HFF-Myc (cell line): ENCODE measurements at places on chromosomes 7 and 10.

DNA sequence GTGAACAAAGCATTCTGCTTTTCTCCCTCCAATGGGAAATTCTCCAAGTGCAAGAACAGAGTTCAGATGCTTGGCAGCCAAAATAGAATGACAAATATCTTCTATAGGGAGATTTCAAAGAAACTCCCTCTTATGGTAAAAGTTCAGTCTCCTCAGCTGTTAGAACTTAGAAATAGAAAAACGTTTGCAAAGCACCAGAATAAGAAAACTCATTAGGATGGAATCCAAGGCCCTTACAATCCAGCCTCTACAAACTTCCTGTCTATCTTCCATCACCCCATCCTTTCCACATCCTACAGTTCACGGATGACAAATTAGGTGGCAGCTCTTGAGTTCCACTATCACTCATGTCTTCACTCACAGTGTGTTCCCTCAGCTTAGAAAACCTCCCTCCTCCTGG is 25.7 kb downstream of the FAM13C start:
- no peak for DNase-seq

DNA sequence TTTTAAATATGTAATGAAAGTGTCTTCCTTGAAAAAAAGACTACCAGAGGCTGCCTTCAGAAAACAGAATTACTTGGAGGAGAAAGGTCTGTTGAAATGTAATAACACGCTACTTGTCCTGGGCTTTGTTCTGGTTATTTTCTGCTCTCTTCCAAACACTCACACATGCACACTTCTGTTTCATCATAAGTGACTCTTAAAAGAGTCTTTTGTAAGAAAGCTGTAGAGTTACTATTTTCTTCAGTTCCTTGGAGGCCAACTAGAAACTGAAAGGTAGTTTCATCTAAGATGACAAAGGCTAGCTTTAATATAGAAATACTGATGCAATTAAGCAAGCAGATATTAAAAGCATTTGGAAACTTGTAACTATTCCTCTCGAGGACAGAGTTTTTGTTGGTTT is 39.1 kb downstream of the TASOR2 start:
- DNase-seq, result no peak

DNA sequence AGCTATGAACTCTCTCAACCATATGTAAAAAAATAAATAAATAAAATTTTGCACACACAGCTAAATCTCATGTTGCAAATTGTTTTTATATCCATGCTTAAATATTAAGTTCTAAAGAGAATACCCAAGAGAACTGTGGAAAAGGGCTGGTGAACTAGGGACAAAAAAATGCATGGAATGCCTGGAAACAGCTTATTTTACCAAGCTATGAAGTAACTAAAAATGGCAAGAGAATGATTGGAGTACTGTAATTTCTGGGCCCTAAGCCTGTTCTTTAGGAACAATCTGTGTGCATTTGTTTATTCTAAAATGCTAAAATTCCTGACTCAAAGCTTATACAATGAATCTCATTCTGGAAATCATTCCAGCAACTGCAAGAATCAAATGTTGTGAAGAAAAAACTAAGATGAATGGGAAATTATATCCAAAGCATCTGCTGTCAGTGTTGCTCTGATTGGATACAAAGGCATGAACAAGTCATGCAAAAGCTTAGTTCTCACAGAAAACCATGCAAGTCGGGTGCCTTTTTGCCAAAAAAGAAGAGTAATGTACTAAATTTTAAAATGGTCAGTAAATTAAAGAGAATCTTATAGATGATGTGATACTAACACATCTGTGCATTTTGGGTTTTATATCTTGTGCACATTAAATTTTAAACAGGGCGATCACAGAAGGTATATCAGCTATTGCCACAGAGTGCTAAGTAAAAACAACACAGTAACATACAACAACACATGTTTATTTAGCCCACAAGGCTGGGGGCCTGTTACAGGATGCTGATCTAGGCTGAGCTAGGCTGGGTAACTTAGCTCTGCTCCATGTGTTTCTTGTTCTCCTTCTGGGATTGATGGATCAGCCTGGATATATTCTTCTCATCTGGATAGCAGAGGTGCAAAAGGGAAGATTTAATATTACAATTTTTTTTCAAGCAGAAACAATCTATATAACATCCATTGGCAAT is 453.5 kb upstream of the SEMA3A start:
- peak; percentile 42 for DNase-seq

- no peak for DNase-seq
Measured at GRCh38 chr7:119177863-119178262, 953.4 kb downstream of the ANKRD7 start.

- peak; percentile 62 for DNase-seq
Measured at GRCh38 chr10:122152544-122152943, 118.6 kb upstream of the BTBD16 start.

GRCh38 chr7:66591799-66592596 is 36.7 kb upstream of the KCTD7 start:
- DNase-seq, result peak; percentile 58

DNA sequence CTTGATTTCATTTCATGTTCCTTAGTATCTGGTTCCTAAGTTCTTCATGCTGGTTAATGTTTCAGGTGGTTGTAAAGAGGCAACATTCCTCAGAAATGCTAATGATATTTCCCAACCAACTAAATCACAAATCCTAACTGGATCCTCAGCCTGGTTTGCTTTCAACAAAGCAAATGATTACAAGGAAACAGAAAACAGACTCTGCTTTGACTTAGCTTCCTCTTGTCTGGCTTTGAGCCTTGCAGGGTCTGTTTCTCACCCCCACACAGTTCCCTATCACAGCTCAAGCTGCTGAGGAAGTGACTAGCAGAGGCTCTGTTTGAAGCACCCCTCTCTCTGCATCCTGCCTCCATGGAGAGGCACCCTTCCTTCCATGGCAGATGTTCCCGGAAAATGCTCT is 130.2 kb upstream of the CTTNBP2 start:
- no peak for DNase-seq

GRCh38 chr7:4202954-4203353 is 479.1 kb upstream of the FOXK1 start:
- DNase-seq, result no peak

DNA sequence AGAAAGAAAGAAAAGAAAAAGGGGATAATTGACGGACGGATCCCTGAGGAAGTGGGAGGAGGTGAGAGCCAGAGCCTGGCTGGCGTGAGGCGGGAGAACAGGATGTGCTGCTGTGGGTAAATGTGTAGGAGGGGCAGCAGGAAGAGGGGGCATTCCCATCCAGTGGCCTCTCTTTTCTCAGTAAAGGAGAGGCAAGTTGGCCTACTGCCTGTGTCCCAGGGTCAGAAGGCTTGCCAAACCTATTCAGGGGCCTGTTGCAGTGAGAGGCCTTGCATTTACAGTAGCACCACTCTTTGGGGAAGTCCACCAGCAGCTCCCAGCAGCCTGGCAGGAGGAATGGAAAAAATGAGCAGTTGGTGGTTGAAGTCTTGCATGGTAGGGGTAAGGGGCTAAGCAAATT is 26.6 kb upstream of the ASCC1 start:
- no peak for DNase-seq

DNA sequence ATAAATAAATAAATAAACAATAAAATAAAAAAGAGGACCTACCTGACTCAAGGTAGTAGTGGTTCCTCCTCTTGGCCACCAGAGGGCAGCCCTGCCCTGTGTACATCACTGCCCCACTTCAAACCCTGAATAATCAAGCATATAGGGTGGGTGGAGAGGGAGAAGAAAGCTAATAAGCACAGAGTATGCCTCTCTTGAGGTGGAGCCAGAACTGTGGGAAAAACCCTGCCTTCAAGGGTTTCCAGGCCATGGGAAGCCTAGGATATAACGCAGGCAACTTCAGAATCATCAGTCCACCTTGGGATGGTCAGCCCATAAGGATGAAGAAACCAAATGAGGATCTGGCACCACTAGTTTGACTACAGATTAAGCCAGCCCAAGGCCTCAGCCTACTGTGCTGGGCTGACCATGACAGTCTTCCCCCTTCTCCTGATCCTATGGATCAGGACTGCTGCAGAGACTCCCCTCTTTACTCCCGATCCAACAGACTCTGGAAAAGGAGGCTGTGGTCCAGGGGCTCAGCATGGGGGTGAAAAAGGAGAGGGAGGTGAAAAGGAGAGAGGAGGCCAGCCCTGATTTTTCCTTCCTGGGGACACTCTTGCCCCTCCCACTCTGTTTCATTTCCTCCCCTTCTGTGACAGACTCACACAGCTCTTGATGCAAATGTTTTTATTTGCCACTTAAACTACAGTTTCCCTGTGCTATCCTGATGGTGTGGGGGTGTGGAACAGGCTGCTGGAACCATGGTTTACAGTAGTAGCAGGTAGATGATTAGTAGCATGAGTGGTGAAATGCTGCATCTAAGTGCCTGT is 10.1 kb downstream of the AVPI1 start:
- DNase-seq, result no peak

- no peak for DNase-seq
Measured at GRCh38 chr10:42801135-42801534, 18.5 kb downstream of the BMS1 start.

- DNase-seq, result no peak
Measured at GRCh38 chr10:102538811-102539210, 35.0 kb downstream of the SUFU start.

DNA sequence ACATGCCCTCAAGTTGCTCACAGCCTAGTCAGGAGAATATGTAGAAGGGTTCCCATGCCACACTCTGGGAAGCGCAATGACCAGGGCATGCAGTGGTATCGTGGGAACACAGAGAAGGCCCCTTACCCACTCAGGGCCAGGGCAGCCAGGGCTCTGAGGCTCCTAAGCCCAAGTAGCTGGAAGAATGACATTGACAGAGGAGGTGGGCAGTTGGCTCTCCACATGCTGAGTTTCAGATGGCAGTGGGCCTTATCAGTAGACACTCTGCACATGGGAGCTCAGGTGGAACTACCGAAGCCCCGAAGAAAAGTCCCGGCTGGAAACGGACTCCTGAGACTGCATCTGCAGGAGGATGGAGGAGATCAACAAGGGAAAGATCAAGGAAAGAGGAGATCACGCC is 15.7 kb upstream of the SVOPL start:
- DNase-seq, result no peak

DNA sequence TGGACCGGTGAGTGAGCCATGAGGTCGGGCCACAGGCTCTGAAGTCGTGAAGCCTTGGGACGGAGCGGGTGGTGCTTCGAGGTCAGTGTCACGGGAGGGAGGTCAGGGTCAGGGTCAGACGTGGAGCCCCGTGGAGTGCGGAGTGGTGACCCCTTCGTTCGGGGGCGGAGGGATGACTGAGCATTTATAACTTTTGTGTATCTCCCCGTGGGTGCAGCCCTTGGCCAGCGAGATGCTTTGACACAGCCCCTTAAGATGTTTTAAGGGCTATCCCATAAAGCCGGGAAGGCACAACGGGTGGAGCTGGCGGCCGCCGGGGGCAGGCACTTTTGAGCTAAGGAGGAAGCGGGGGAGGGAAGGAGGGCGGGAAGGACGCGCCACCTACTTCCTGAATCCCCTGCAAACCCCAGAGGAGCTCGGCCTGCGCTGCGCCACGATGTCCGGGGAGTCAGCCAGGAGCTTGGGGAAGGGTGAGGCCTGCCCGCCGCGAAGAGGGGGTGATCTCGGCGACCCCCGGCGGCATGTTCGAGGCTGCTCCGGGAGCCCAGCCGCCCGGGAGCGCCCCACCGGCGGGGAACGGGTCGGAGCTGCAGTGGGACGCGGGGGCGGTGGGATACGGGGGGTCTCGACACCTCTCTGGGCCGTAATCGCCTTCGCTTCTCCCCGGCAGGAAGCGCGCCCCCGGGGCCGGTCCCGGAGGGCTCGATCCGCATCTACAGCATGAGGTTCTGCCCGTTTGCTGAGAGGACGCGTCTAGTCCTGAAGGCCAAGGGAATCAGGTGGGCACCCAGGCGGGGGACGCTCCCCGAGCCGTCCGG is at the start of gene GSTO1:
Gene GSTO1 (plus strand): TSS at position 400 of the 818 bp plus-strand sequence. CDS start 37 bp downstream, at position 437.
- no peak for DNase-seq

- no peak for DNase-seq
Measured at GRCh38 chr7:108711611-108712010, 141.9 kb downstream of the DNAJB9 start.

- no peak for DNase-seq
Measured at GRCh38 chr7:50315739-50316671, 11.5 kb downstream of the IKZF1 start.

GRCh38 chr10:90968328-90969081 is 47.6 kb upstream of the ANKRD1 start:
- peak; percentile 85 for DNase-seq

DNA sequence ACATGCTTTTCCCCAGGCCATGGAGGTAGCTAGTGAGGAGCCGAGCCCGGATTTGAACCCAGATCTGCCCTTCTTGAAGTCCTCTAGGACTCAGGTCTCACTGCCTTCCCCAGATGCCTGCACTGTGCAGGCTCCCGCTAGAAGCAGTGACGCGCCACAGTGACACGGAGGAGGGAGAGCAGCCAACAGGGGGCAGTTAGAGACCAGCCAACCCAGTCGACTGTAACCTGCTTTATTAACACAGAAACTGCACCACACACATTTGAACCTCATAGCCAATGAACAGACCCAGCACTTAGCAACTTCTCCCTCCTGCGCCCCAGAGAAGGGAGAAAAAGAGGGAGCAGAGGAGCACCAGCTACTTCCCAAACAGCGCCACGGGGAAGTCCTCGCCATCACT is 27.4 kb downstream of the PILRA start:
- no peak for DNase-seq

DNA sequence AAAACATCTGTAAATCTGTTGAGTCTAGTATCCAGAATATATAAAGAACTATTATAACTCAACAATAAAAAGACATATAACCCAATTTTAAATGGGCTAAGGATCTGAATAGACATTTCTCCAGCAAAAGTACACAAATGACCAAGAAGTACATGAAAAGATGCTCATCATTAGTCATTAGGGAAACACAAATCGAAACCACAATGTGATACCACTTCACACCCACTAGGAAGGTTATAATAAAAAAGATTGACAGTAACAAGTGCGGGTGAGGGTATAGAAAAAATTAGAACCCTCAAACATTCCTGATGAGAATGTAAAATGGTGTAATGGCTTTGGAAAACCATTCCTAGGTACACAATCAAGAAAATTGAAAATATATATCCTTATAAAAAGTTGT is 4.1 kb downstream of the XPNPEP1 start:
- DNase-seq, result no peak

DNA sequence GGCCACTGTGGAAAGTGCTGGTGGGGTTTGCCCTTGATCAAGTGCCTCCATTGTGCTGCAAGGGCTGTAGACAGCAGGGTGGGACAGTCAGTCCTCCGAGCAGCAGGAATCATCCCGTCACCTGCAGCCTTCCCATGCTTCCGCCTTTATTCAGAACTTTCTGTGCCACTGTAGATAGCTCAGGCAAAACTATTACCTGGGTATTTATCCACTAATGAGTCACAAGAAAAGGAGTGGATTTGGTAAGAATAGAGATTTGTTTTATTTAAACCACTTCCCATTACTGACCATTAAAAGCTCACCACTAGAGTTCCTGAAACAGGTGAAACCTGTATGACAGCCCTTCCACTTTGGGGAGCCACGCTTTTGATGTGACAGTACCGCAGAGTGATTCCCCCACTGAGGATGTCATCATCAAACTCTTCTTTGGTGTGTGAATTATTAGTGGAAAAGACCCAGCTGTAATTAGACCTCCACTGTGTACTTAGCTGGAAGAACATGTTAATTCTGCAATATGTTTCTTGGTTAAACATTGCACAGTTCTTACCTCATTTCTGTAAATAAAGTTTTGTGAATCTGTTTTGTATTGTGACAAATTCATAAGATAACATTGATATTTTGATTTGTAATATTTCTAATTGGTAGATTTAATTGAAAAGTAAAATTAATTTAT is 208.8 kb downstream of the MLLT10 start:
- no peak for DNase-seq
